ENCODE measurements at places on chromosomes 11 and 22.

DNA sequence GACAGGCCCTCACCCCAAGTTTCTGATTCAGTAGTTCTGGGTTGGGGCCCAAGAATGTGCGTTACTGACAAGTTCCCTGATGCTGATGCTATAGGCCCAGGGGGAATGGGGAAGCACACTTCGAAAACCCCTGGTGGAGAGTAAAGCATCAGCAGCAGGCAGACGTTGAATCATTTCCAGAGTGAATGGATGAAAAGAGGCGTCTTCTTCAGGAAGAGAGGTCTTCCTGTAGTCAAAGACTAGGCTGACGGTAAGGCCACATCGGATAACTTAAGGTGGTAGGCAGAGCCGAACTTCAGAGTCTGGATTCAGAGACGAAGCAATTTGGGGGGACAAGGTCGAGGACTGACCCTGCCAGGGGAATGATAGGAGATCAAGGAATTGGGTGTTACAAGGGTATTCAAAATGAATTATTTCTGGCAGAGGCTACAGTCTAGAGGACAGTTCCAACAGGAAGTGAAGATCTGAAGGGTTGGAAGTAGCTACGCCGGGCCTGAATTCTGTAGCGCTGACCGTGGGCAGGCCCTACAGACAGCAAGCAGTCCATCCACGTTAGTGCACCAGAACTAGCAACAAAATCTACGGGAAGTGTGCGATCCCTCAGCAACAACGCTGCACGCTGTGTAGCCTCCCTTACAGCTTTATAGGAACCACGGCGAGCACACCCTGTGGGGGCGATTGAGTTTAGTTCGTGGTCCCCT lies 862 bp upstream of the CENATAC start:
- DNase-seq: peak; percentile 71

GRCh38 chr11:57133366-57134038 lies 48.3 kb upstream of the LRRC55 start:
- peak; percentile 54 for DNase-seq

GRCh38 chr22:48721395-48721669 lies 1106.3 kb downstream of the BRD1 start:
- DNase-seq: no peak

DNA sequence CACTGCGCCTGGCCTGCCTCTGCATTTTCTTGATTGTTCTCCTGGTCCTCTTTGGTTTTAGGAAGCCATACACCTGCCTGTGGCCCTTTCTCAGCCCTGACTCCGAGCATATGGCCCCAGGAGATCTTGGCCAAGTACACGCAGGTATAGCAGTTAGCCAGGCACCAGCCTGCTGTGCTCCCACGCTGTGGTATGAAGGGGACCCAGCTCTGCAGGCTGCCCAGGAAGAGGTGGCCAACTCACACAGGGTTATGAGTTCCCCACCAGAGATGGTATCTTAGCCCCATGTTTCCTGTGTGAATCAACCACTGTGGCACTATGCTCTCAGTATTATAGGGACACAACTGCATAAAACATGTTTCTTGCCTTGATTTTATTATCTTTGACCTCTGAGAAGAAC lies 31.1 kb downstream of the SGSM3 start:
- DNase-seq: no peak

GRCh38 chr22:28892175-28892731 lies 8.9 kb downstream of the ZNRF3 start:
- no peak for DNase-seq

GRCh38 chr11:1092145-1092670 lies 17.5 kb downstream of the MUC2 start:
- DNase-seq: no peak

DNA sequence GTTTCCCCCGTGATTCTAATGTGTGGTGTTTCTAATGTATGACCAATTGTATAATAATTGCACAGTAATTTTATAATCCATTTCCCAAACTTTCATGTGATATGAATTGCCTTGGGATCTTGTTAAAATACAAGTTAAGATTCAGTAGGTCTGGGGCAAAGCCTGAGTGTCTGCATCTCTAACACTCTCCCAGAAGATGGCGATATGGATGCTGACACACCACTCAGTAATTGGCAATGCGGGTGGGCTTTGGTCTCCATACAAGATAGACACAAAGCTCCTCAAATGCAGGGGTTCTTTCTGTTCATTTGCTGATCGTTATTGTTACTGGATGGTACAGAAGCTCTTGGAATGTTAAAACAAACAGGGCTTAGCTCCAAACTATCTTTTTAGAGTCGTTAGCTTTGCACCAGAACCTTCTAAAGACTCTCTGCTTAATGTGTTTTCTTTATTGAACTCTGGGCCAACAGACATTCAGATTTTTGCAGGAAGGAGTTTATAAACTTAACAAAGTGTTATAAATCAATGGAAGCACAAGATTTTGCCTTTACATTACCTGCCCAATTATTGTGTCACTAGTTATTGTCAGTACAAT lies 45.4 kb upstream of the ANO3 start:
- DNase-seq: peak; percentile 23

Measured in NCI-H1417 (cell line).